ENCODE measurements at places on chromosomes 11 and 22.

- DNase-seq: no peak
These were observed 75.2 kb upstream of the GNAZ start for GRCh38 chr22:22995166-22995565.

- no peak for DNase-seq
These were observed 2.7 kb downstream of the RAB3IL1 start for GRCh38 chr11:61914471-61915171.

DNA sequence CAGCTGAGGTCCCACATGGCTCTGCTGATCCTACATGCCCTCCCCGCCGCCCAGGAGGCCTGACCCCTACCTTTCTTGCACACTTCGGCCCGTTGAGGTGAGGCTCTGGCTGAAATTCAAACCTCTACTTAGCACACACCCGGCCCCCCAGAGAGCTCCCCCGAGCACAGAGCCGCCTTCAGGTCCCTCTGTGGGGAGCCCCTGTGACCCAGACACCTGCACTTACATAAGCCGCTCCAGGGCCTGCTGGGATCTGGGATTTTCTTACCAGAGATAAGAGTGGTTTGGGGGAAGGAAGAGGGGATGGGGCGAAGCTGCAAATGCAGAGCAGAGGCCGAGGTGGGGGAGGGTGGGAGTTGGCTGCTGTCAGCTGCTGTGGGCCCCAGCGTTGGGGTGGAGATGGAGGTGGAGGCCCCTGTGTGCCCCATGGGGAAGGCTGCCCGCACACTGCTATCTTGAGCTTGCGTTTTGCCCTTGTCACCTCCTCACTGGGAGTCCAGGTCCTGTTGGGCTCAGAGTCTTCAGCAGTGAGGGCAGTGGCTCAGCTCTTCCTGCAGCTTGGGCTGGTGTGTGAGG, 30.6 kb downstream of the CAPN1 start:
- no peak for DNase-seq

GRCh38 chr22:45923835-45924234, 53.1 kb downstream of the WNT7B start:
- no peak for DNase-seq

DNA sequence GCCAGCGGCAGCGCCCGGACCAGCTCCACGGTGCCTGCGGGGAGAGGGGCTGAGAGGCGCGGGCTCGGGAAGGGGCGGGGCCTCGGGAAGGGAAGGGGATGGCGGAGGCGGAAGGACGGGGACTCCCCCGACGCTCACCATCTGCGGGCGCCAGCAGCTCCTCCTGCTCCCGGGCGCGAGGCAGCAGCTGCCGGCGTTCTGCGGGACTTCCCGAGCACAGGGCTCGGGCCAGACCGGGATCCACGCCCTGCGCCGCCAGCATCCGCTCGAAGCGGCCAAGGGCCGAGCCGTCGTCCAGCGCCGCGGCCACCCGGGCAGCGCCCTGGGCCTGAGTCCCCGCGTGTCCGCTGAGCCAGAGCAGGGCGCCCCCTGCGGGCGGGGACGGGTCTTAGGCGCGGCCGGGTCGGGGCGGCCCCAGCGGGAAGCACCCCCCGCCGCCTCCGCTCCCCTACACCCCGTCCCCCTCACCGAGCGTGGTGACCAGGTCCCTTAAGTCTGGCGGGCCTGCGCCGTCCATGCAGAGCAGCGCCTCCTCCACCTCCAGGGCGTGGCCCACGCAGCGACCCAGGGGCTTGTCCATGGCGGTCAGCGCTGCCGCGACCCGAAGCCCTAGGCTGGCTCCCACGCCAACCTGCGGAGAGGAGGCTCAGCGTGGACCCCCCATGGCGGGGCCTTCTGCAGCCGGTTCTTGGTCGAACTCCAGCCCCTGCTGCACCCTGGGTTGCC, 873 bp upstream of the SCO2 start:
- no peak for DNase-seq

DNA sequence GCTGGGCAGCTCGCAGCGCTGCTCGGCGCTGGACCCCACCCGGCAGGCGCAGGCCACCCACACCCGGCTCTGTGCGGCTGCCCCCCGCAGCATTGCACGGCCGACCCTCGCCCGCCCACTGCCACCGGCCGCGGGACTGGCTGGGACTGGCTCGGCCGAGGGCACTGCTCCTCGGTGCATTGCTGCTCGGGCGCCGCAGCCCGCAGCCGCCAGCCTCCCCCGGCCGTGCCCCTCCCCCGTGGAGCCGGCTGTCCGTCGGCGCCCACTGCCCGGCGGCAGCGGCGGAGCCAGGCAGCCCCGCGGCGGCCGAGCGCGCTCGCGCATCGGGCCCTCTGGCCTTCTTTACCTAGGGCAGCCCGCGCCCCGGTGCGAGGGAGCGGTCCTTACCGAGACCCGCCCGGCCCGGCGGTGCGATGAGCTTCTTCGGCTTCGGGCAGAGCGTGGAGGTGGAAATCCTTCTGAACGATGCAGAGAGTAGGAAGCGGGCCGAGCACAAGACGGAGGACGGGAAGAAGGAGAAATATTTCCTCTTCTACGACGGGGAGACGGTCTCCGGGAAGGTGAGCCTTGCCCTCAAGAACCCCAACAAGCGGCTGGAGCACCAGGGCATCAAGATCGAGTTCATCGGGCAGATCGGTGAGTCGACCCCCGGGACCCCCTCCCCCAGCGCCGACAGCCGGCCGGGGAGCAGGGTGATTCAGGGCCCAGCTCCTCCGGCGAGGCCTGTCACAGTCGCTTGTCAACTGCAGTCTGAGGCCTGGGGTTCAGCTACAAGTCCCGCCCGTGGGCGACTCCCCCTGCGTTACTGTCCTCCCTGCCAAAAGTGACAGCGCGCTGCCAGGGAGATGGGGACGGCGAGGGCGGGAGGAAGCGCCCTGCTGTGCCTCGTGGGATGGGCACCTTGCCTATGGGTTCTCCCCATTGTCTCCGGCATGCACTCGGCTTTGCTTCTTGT, 516 bp downstream of the VPS26B start:
- no peak for DNase-seq

All from SK-N-MC (cell line).